ENCODE measurements at places on chromosomes 4 and X. TPM values are rescaled to one million over a fixed set of nuclear protein-coding genes. Genes with fewer than 3 reads are reported as not detected.

The GNRHR gene
- not detected for total RNA-seq

The CTAG1B gene
- total RNA-seq: not detected

The CENPU gene
- 23.6 TPM for total RNA-seq

The NPY1R gene
- not detected for total RNA-seq

The GLRA2 gene
- not detected for total RNA-seq

The BMP15 gene
- not detected for total RNA-seq

The SRPK3 gene
- total RNA-seq: 0.33 TPM

The THAP6 gene
- total RNA-seq: 14.0 TPM

The TRIM2 gene
- 29.6 TPM for total RNA-seq

The GPRASP2 gene
- total RNA-seq: 5.9 TPM

The GRPR gene
- total RNA-seq: 0.17 TPM

The LUZP4 gene
- not detected for total RNA-seq

The CD40LG gene
- not detected for total RNA-seq

The ASB5 gene
- not detected for total RNA-seq

The CLNK gene
- total RNA-seq: not detected

The PPID gene
- total RNA-seq: 13.8 TPM

The UGT8 gene
- total RNA-seq: 0.37 TPM

The FHIP1A gene
- total RNA-seq: 38.5 TPM

The UNC5C gene
- total RNA-seq: 9.8 TPM

The RHOXF1 gene
- not detected for total RNA-seq

The CFAP99 gene
- total RNA-seq: not detected

The GPAT3 gene
- total RNA-seq: 8.3 TPM

The GPR173 gene
- total RNA-seq: 1.7 TPM

The EREG gene
- total RNA-seq: 9.5 TPM

The ARR3 gene
- total RNA-seq: not detected

The LINC00632 gene
- under 0.01 TPM for total RNA-seq

The PABPC1L2A gene
- total RNA-seq: not detected

The UGT2B7 gene
- total RNA-seq: 0.33 TPM

The FRMD7 gene
- total RNA-seq: 0.50 TPM

The SAT1 gene
- total RNA-seq: 593 TPM

The TMSB15A gene
- total RNA-seq: 0.69 TPM

The HTT gene
- 58.3 TPM for total RNA-seq

The MTMR8 gene
- 2.3 TPM for total RNA-seq

The SHISA3 gene
- total RNA-seq: not detected

The QRFPR gene
- 6.6 TPM for total RNA-seq

The CXorf49 gene
- not detected for total RNA-seq

The ITM2A gene
- total RNA-seq: not detected

The GABRQ gene
- not detected for total RNA-seq

Data from mammary epithelial cell (primary cell).